ENCODE measurements at places on chromosomes 4 and X.

GRCh38 chr4:27239641-27240040 lies 379.0 kb downstream of the STIM2 start:
- no peak overlapping the region for H3K4me3 ChIP-seq
- H3K4me1 ChIP-seq = no peaks in the 10 kb centered on the region
- no peaks in the 10 kb centered on the region for H3K27me3 ChIP-seq
- H3K36me3 ChIP-seq = no peaks in the 10 kb centered on the region
- no peak for DNase-seq

- H3K36me3 ChIP-seq = no peaks in the 10 kb centered on the region
- H3K27ac ChIP-seq = no peak overlapping the region
- H3K27me3 ChIP-seq = no peaks in the 10 kb centered on the region
- DNase-seq = no peak
- no peaks in the 10 kb centered on the region for H3K4me1 ChIP-seq
These were observed 1.8 kb downstream of the PNMA5 start for GRCh38 chrX:152992115-152992514.

DNA sequence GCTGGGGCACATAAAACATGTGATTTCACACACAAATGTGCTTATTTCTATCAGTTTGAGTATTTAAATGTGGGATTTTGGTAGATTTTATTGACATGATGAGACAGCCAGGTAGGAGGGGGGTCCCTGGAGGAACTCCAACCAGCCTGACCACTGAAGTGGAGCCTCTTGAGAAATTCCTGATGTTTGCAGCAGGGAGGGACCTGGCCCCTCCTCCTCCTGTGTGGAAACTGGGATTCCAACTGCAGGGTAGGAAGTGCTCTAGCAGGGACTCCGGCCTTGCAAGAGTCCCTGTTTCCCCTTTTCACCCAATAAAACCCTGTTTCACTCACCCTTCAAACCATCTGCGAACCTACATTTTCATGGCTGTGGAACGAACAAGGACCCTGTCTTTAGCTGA lies 2224.0 kb upstream of the AGA start:
- no peak overlapping the region for H3K27ac ChIP-seq
- no peaks in the 10 kb centered on the region for H3K36me3 ChIP-seq
- no peak overlapping the region for H3K4me3 ChIP-seq
- H3K4me1 ChIP-seq = no peaks in the 10 kb centered on the region
- H3K27me3 ChIP-seq = no peaks in the 10 kb centered on the region
- DNase-seq = no peak

GRCh38 chrX:39752815-39753214 lies 344.9 kb downstream of the BCOR start:
- H3K4me1 ChIP-seq = no peaks in the 10 kb centered on the region
- DNase-seq = no peak
- H3K4me3 ChIP-seq = no peak overlapping the region
- H3K27ac ChIP-seq = no peak overlapping the region

DNA sequence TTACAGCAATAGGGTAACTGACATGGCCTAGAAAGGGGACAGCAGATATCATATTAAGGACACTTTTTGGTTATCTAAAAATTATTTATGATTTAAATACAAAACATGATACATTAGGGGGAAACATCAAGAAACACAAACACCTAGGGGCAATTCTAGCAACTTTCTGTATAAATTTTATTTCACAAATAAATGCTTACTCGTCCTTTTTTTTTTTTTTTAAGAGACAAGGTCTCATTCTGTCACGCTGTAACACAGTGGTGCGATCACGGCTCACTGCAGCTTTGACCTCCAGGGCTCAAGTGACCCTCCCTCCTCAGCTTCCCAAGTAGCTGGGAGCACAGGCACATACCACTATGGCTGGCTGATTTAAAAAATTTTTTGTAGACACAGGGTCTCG lies 151.8 kb upstream of the BCOR start:
- H3K4me3 ChIP-seq = no peak overlapping the region
- no peak for DNase-seq
- H3K4me1 ChIP-seq = no peaks in the 10 kb centered on the region
- no peaks in the 10 kb centered on the region for H3K36me3 ChIP-seq
- H3K27ac ChIP-seq = no peak overlapping the region

GRCh38 chr4:73869130-73870055 lies at the start of gene CXCL1:
Gene CXCL1 (plus strand): TSS chr4:73869393. CDS start chr4:73869471, 78 bp downstream.
- peaks cover 3% of the 10 kb centered on the region for H3K4me1 ChIP-seq
- no peak for DNase-seq
- H3K36me3 ChIP-seq = no peaks in the 10 kb centered on the region
- H3K27ac ChIP-seq = peak within 1 kb of the TSS; percentile 15
- peak within 1 kb of the TSS; percentile 55 for H3K4me3 ChIP-seq

DNA sequence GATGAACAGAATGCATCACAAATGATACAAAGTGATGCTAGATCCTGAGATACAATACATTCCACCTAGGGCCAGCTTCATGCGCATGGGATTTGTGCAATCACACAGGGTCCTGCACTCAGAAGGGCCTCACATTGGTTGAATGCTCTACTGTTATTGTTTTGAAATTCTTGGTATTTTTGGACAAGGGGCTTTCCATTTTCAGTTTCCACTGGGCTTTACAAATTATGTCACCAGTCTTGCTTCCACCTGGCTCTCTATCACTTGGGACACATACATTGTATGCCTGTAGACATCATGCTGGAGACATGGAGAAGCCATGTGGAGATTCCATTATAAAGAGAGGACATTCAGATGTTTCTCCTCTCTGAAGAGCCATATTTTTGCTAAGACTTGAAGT lies 155.8 kb downstream of the NAA11 start:
- H3K27me3 ChIP-seq = no peaks in the 10 kb centered on the region
- H3K4me3 ChIP-seq = no peak overlapping the region
- no peaks in the 10 kb centered on the region for H3K36me3 ChIP-seq
- H3K4me1 ChIP-seq = no peaks in the 10 kb centered on the region
- DNase-seq = no peak

GRCh38 chrX:147476008-147476407 lies 435.7 kb upstream of the FMR1 start:
- no peak overlapping the region for H3K4me3 ChIP-seq
- no peak for DNase-seq

GRCh38 chr4:141797966-141798365 lies 161.6 kb downstream of the IL15 start:
- H3K4me3 ChIP-seq = no peak overlapping the region
- no peak overlapping the region for H3K27ac ChIP-seq
- no peaks in the 10 kb centered on the region for H3K27me3 ChIP-seq
- no peaks in the 10 kb centered on the region for H3K36me3 ChIP-seq
